ENCODE measurements at places on chromosomes 1 and 21. TPM values are rescaled to one million over a fixed set of nuclear protein-coding genes. Genes with fewer than 3 reads are reported as not detected.
A peak's percentile ranks its signal among the peaks of the same experiment; 100 is the strongest.

GRCh38 chr1:151721788-151722510, 627 bp downstream of the RIIAD1 start:
- H3K36me3 ChIP-seq, result no peaks in the 10 kb centered on the region
- H3K27me3 ChIP-seq, result peaks cover 27% of the 10 kb centered on the region
- H3K4me1 ChIP-seq, result peaks cover 19% of the 10 kb centered on the region

FGR gene
- 108 TPM for total RNA-seq

TCHHL1 gene
- total RNA-seq, result not detected

GRCh38 chr21:15063814-15064575, 805 bp downstream of the NRIP1 start:
- DNase-seq, result peak; percentile 70
- H3K27me3 ChIP-seq, result no peaks in the 10 kb centered on the region
- no peaks in the 10 kb centered on the region for H3K36me3 ChIP-seq

GRCh38 chr1:224212618-224213061, 29.6 kb downstream of the DEGS1 start:
- no peak overlapping the region for H3K27ac ChIP-seq
- DNase-seq, result no peak
- H3K36me3 ChIP-seq, result no peaks in the 10 kb centered on the region
- H3K4me1 ChIP-seq, result no peaks in the 10 kb centered on the region
- H3K27me3 ChIP-seq, result no peaks in the 10 kb centered on the region

- H3K36me3 ChIP-seq, result no peaks in the 10 kb centered on the region
- no peak overlapping the region for H3K27ac ChIP-seq
- H3K4me3 ChIP-seq, result no peak overlapping the region
- no peaks in the 10 kb centered on the region for H3K4me1 ChIP-seq
- peaks cover 34% of the 10 kb centered on the region for H3K27me3 ChIP-seq
These were observed 2.7 kb downstream of the COL8A2 start for GRCh38 chr1:36122062-36123030.

DNA sequence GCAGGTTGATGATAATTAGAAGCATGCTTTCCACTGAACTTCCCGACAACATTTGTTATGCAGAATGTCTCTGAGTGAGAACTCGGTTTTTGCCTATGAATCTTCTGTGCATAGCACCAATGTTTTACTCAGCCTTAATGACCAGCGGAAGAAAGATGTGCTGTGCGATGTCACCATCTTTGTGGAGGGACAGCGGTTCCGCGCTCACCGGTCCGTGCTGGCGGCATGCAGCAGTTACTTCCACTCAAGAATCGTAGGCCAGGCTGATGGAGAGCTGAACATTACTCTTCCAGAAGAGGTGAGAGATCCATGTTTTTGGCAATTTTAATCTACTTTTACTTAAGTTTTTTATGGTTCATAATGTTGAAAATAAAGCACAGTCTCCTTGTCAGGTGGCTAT, 22.5 kb downstream of the BACH1 start:
- H3K27me3 ChIP-seq, result no peaks in the 10 kb centered on the region
- H3K4me3 ChIP-seq, result no peak overlapping the region
- peaks cover 26% of the 10 kb centered on the region for H3K4me1 ChIP-seq
- DNase-seq, result no peak
- H3K36me3 ChIP-seq, result peaks cover 4% of the 10 kb centered on the region
- H3K27ac ChIP-seq, result no peak overlapping the region
